ENCODE measurements at places on chromosomes 11 and 22.

DNA sequence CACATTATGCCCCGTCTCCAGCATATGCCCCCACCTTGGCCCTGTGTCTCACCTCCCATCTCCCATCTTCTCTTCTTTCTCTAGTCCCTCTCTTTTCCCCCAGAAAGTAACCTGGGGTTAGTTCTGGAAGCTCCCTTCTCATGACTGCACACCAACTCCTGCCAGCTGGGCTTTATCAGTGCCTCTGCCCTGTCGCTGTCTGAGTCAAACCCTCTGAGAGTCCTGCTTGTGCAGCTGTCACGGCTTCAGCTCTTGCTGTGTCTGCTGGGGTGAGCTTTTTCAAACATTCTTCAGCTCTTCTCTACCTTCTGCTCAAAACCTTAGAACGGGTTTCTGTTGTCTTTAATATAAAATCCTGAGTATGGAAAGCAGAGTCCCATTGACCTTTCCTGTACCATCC lies 304.5 kb upstream of the B3GAT1 start:
- DNase-seq = no peak

GRCh38 chr11:18390088-18390487 lies 4.3 kb upstream of the LDHA start:
- no peak for DNase-seq

- DNase-seq = no peak
Measured at GRCh38 chr11:112859787-112860186, 101.4 kb upstream of the NCAM1 start.

DNA sequence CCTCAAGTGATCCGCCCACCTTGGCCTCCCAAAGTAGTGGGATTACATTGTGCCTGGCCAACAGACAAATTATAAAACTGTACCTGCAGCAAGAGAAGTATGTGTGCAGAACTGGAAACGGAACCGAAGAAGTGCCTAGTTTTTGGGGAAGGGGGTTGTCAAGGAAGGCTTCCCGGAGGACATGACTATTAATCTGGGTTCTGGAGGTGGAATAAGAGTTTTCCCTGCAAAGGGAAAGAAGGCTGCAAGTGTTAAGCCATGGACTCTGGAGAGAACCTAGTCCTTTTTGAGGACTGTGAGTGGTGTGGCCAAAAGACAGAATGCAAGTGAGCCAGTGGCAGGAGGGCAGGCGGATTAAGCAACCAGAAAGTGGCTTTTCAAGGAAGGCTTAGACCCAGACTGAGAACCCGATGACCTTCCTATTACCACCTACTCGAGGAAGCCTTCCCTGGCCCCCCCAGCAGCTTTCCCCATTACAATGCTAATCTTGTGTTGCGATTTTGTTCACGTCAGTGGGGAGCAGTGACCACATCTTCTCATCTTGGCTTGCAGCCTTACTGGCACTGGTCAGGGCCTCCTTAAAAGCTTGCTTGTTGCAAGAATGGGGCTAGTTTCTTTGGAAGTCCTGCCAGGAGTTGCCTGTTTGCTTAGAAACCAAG lies 5.7 kb upstream of the SEPTIN3 start:
- no peak for DNase-seq

DNA sequence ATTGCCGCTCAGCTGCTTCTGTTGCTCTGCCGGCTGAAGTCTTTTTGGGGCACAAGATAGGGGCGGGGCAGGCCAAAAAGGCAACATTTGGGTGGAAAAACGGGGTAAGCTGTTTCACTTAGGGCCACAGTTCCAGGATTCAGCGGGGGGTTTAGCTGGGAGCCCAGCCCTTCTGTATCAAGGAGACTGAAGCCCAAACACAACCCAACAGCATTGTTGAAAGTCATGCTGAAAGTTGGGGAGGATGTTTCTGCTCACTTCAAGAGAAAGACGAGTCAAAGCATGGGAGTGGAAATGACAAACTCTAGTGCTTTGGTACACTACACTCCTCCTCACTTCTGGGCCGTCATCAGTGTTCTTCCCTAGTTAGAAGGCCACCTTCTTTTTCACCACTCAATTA lies 56.1 kb upstream of the GNAZ start:
- no peak for DNase-seq

GRCh38 chr11:3154001-3154599 lies 11.0 kb downstream of the OSBPL5 start:
- DNase-seq = no peak

DNA sequence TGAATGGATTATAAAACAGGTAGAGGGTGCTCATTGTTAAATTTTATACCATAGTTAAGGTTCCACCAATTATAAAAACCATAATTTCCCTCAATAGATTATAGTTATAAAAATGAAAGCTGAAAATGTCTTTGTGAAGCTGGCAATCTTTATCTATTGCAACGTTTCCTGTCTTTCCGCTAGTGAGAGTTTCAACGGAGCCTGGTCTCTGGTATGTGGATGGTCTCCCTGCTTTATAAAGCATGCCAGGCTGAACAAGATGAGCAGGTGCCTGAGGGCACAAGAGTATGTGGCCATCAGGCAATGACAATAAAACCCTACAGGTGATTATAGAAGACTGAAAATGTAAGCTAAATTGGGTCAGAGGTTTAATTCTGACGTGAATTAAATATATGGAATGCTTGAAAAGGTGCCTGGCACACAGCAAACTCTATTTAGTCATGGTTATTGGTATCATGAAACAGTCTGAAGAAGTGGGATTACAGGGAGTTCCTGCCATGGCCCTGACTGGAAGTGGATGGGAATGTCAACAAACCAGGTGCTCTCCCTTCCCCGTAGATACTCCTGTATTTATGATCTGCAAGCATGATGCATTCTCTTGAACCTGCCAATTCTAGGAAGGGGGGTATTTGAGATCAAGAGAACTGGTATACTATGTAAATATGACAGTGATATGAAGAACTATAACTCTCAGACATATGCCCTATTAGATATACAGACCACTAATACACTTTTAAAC lies 115.7 kb downstream of the ENTHD1 start:
- no peak for DNase-seq

DNA sequence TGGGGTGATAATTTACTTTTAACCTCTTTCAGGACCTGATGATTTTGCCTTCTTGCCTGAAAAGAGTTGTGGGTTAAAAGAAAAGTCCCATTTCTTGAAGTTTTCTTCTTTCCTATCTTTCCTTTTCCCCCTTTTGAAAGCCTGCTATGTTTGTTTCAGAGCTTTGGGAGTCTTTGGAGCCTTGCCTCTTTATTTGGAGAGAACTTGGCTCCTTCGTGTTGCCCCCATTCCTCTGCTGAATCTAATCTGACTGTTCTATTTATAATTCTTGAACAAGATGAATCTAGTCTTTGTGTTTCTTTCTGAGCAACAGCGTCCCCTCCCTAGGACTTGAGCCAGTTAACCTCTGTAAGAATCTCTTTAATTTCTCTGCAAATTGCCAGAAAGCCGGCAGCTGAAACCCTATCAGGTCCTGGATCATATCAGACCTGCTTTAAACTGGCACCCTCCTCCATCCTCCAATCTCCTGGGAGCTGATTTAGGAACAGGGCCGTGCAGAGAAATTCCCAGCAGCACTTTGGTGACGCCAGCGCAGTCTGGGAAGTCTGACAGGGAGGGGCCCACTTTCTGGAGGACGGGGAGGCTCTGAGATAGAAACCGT lies 289.1 kb upstream of the SORL1-AS1 start:
- DNase-seq = no peak

- DNase-seq = no peak
Measured at GRCh38 chr11:70212227-70212811, 9.2 kb downstream of the FADD start.

DNA sequence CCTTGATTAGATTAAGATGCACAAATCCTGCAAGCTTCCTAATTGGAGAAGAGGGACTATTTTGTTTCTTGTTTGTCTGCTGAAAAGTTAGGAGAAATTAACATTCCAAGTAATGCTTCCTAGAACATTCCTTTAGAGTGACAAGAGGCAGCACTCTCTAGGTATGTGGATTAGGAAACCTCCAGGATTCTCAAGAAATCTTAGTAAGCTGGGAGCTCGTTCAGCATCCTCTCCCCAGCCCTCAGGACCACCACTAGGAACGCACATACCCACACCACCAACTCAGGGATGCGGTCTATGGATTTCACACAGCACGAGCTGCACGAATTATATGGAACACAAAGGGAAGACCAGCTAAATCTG lies 52.9 kb downstream of the NCAPD3 start:
- DNase-seq = no peak

GRCh38 chr11:78373689-78374088 lies 43.9 kb downstream of the GAB2 start:
- DNase-seq = no peak

Data from stimulated activated CD4-positive, alpha-beta T cell treated with anti-CD3 and anti-CD28 coated beads, Interleukin-15, amount 100 ng/mL, for 48 hours (primary cell).